Ascending aorta (tissue), 2 donors: ENCODE measurements at places on chromosomes 13 and 19. TPM values are rescaled to one million over a fixed set of nuclear protein-coding genes. Genes with fewer than 3 reads are reported as not detected.

IGFL2 gene
- total RNA-seq = not detected

PNMA8A gene
- 0.53 TPM for total RNA-seq

C19orf81 gene
- total RNA-seq = not detected

TNFSF11 gene
- total RNA-seq = not detected

CRB3 gene
- total RNA-seq = not detected

DLEU7 gene
- not detected for total RNA-seq

BCAM gene
- total RNA-seq = 832 TPM

FGF14 gene
- not detected for total RNA-seq

CGB2 gene
- not detected for total RNA-seq

LIM2 gene
- not detected for total RNA-seq

LRRC25 gene
- 6.9 TPM for total RNA-seq

TBXA2R gene
- 37.8 TPM for total RNA-seq

PALM3 gene
- 1.7 TPM for total RNA-seq

PDX1 gene
- not detected for total RNA-seq

FLT1 gene
- total RNA-seq = 46.0 TPM

RLN3 gene
- not detected for total RNA-seq

GRIN2D gene
- 0.64 TPM for total RNA-seq

ANGPTL4 gene
- 161 TPM for total RNA-seq

ZNF154 gene
- total RNA-seq = 0.11 TPM

KLK4 gene
- total RNA-seq = not detected

RNF113B gene
- not detected for total RNA-seq
